ENCODE measurements at places on chromosomes 5 and 9. TPM values are rescaled to one million over a fixed set of nuclear protein-coding genes. Genes with fewer than 3 reads are reported as not detected.

DNA sequence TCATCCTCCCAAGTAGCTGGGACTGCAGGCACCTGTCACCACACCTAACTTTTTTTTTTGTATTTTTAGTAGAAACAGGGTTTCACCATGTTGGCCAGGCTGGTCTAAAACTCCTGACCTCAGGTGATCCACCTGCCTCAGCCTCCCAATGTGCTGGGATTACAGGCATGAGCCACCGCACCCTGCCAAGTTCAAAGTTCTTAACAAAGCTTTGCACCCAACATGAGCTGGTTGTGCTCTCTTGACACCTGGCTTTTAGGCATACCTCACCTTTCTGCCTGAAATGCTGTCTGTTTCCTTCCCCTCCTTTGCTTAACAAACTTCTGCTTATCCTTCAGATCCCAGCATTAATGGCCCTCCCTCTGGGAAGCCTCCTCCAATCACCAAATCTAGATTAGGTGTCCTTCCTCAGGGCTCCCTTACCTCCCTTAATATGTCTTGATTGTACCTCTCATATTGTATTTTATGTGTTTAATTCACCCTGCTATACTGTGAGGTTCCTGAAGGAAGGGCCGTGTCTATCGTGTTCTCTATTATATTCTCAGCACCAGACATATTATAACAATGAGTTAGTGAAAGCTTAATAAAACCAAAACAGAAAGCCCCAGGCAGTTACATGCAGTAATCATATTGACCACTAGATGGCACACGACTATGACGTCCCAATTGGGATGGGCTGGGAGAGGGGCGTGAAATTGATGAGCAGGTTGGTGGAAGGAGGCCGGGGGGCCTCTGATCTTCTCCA lies 62.9 kb upstream of the PPARGC1B start:
- H3K27me3 ChIP-seq, result no peaks in the 10 kb centered on the region
- no peak for DNase-seq
- peaks cover 32% of the 10 kb centered on the region for H3K4me1 ChIP-seq
- H3K27ac ChIP-seq, result no peak overlapping the region

DNA sequence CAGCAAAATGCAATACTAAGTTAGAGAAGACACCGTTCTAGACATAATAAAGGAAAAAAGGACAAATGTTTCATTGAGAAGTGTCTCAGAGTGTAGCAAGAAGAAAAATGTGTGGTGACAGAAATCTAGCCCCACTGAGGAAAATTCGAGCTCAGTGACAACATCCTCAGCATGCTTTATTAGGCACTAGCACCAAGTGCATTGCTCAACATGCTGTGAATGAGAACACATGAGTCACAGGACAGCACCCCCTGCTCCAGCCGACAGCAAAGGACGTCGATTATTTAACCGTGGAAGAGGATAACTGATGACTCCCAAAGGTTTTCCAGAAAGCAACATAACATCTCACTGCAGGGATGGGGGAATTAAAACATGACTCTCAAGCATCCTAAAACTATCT lies 182.7 kb downstream of the GNAQ start:
- H3K4me3 ChIP-seq, result no peak overlapping the region
- DNase-seq, result peak; percentile 77
- H3K36me3 ChIP-seq, result no peaks in the 10 kb centered on the region
- peak overlapping the region; percentile 55 for H3K27ac ChIP-seq

- H3K27ac ChIP-seq, result no peak overlapping the region
- H3K27me3 ChIP-seq, result no peaks in the 10 kb centered on the region
- no peaks in the 10 kb centered on the region for H3K4me1 ChIP-seq
- no peak overlapping the region for H3K4me3 ChIP-seq
- DNase-seq, result no peak
- no peaks in the 10 kb centered on the region for H3K36me3 ChIP-seq
Measured at GRCh38 chr5:76652809-76653414, 29.7 kb upstream of the F2RL2 start.

DNA sequence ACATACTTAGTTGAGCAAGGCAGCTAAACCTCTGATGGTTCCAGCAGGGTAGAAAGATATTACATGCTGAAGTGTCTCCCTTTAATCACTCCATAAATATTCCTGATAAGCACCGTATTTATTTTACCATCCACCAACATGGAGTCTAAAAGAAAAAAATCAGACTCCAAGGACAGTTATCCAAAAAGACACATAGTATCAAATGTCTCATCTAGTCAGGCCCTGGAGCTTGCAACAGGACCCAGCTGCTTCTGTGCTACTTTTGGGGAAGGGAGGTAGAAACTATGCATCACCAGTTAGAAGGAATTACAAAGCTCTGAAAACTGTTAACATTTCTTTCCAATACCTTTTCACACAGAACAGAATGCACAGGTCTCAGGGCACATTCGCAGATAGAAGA lies 88.1 kb downstream of the S1PR3 start:
- no peak for DNase-seq
- H3K4me3 ChIP-seq, result no peak overlapping the region
- H3K4me1 ChIP-seq, result no peaks in the 10 kb centered on the region
- H3K27me3 ChIP-seq, result no peaks in the 10 kb centered on the region
- no peaks in the 10 kb centered on the region for H3K36me3 ChIP-seq

GRCh38 chr9:72363908-72364678 lies 915 bp downstream of the ZFAND5 start:
- H3K36me3 ChIP-seq, result no peaks in the 10 kb centered on the region
- DNase-seq, result peak; percentile 79
- peaks cover 20% of the 10 kb centered on the region for H3K4me1 ChIP-seq

GRCh38 chr5:155046591-155046990 lies 33.0 kb downstream of the KIF4B start:
- peaks cover 2% of the 10 kb centered on the region for H3K27me3 ChIP-seq
- H3K4me3 ChIP-seq, result no peak overlapping the region
- H3K36me3 ChIP-seq, result no peaks in the 10 kb centered on the region
- no peak overlapping the region for H3K27ac ChIP-seq

- no peaks in the 10 kb centered on the region for H3K27me3 ChIP-seq
- no peaks in the 10 kb centered on the region for H3K36me3 ChIP-seq
- no peaks in the 10 kb centered on the region for H3K4me1 ChIP-seq
- no peak overlapping the region for H3K4me3 ChIP-seq
- H3K27ac ChIP-seq, result no peak overlapping the region
- DNase-seq, result no peak
Measured at GRCh38 chr9:37511016-37512010, 25.6 kb downstream of the POLR1E start.

- H3K27me3 ChIP-seq, result peaks cover 5% of the 10 kb centered on the region
- peak; percentile 62 for DNase-seq
- no peaks in the 10 kb centered on the region for H3K36me3 ChIP-seq
Measured at GRCh38 chr9:21965401-21965951, 28.7 kb downstream of the CDKN2A start.

- H3K27ac ChIP-seq, result no peak overlapping the region
- DNase-seq, result peak; percentile 39
- H3K27me3 ChIP-seq, result no peaks in the 10 kb centered on the region
- H3K4me1 ChIP-seq, result no peaks in the 10 kb centered on the region
- H3K4me3 ChIP-seq, result no peak overlapping the region
Measured at GRCh38 chr5:180133060-180133459, 61.5 kb upstream of the RNF130 start.

DNA sequence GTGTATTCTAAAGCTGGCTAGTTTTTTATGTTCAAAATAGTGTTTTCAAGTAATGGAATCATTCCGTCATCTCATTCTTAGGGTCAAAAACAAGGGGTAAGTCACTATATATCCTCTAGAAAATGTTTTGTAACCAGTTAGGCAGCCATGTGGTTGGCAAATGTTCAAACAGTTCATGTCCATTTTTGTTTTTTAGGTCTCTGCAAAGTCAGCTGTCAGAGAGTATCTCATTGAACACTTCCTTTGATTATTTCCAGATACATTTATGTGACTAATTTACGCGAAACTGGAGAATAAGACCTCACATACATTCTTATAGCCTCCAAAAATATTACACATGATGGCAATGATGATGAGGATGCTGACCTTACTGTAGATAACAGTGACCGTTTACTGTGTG lies 50.4 kb downstream of the TRIO start:
- H3K36me3 ChIP-seq, result no peaks in the 10 kb centered on the region
- no peak overlapping the region for H3K27ac ChIP-seq
- H3K4me3 ChIP-seq, result no peak overlapping the region
- H3K4me1 ChIP-seq, result peaks cover 70% of the 10 kb centered on the region
- H3K27me3 ChIP-seq, result no peaks in the 10 kb centered on the region

DNA sequence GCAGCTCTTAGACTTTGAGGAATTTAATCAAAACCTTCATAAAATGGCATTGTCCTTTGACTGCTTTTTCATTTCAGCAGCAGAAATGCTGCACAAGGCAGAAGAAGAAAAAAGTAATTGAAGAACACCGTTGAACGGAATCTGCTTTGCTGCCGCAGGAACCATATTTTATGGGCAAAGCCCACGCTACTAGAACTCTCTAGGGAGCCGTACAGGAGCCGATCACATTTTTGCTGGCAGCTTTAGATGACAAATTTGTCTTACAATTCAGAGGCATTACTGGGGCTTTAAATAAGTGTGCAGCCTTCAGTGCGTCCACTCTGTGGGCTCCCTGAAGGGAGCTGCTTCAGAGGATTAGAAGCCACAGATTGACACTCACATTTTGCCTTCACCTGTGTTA lies 5.4 kb downstream of the CFAP90 start:
- H3K4me1 ChIP-seq, result peaks cover 6% of the 10 kb centered on the region
- H3K27me3 ChIP-seq, result no peaks in the 10 kb centered on the region
- H3K27ac ChIP-seq, result no peak overlapping the region
- H3K36me3 ChIP-seq, result no peaks in the 10 kb centered on the region
- no peak overlapping the region for H3K4me3 ChIP-seq

- no peaks in the 10 kb centered on the region for H3K27me3 ChIP-seq
- peaks cover 11% of the 10 kb centered on the region for H3K4me1 ChIP-seq
- DNase-seq, result no peak
- H3K4me3 ChIP-seq, result peak overlapping the region; percentile 73
Measured at GRCh38 chr5:54454602-54455001, 897 bp upstream of the HSPB3 start.

DNA sequence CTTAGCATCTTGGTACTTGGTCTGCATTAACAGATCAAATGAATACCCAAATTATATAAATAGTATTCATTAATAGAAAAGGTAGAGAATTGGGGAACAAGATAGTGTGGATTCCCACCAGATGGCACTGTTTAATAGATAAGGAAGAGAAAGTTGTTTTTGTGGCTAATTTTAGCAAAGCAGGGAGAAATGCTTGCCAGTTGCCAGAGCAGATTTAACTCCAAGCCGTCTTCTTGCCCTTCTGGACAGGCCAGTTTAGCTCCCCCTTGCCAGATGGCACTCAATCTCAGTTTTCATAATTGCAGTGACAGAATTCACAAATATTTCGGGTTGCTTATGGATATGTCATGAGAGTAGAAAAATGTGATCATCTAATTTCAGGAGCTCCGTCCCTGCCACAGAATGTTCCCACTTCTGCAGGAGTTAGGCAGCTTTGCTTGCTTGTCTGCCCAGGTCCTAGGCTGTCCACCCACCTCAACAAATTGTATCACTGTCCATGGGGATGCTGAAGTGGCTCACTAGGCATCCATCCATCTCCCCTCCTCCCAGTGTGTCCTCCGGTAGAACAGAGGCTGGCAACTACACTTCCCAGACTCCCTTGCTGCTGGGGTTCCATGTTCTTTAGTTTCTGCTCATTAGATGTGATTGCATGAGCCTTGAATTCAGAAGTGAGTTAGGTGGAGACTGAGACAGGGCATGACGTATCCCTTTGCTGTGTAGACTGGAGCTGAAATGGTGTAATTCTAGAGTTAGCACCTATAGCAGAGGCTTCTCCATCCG lies 11.8 kb upstream of the HEXB start:
- DNase-seq, result no peak
- peak overlapping the region; percentile 63 for H3K4me3 ChIP-seq
- H3K36me3 ChIP-seq, result no peaks in the 10 kb centered on the region
- no peaks in the 10 kb centered on the region for H3K27me3 ChIP-seq
- H3K27ac ChIP-seq, result no peak overlapping the region

DNA sequence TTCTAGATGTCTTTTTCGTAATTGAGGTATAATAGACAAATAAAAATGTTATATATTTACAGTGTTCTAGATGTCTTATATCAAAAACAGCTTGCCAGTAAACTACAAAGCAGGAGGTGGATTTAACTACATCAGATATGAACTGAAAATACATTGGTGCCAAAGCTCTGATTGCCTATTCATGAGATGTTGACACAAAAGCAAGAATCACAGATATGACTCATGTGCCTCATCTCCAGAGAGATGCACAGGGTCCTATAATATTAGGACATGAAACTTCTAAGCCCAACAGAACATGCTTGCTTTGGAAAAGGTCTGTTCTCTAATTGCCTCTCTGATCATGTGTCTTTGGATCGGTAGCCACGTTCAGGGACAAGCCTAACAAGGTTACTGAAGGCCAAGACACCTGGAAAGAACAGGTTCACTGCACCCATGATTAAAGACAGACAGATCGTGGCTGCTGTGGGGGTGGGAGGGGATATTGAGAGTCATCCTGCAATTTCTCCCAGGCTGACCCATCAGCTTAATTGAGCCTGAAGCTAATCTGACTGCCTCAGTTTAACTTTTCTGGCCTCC lies 16.8 kb downstream of the ABCA1 start:
- H3K4me3 ChIP-seq, result no peak overlapping the region
- peak overlapping the region; percentile 71 for H3K27ac ChIP-seq
- H3K27me3 ChIP-seq, result no peaks in the 10 kb centered on the region
- no peaks in the 10 kb centered on the region for H3K36me3 ChIP-seq
- H3K4me1 ChIP-seq, result peaks cover 90% of the 10 kb centered on the region
- no peak for DNase-seq

DNA sequence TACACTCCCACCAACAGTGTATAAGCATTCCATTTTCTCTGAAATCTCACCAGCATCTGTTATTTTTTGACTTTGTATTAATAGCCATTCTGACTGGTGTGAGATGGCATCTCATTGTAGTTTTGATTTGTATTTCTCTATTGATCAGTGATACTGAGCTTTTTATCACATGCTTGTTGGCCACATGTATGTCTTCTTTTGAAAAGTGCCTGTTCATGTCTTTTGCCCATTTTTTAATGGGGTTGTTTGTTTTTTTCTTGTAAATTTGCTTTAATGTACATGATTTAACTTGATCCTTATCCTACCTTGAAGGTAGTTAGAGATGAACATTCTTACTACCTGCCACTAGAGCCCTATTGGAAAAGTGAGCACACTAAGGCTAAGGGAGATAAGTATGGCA lies 151.2 kb upstream of the KIF2A start:
- H3K27ac ChIP-seq, result no peak overlapping the region
- H3K36me3 ChIP-seq, result no peaks in the 10 kb centered on the region
- peaks cover 4% of the 10 kb centered on the region for H3K27me3 ChIP-seq
- H3K4me3 ChIP-seq, result no peak overlapping the region
- no peak for DNase-seq
- no peaks in the 10 kb centered on the region for H3K4me1 ChIP-seq

- no peaks in the 10 kb centered on the region for H3K4me1 ChIP-seq
- H3K27me3 ChIP-seq, result no peaks in the 10 kb centered on the region
- no peak for DNase-seq
- H3K27ac ChIP-seq, result no peak overlapping the region
Measured at GRCh38 chr9:97666907-97667686, 30.0 kb downstream of the XPA start.

- peaks cover 2% of the 10 kb centered on the region for H3K4me1 ChIP-seq
- H3K27ac ChIP-seq, result no peak overlapping the region
- DNase-seq, result no peak
- H3K36me3 ChIP-seq, result no peaks in the 10 kb centered on the region
Measured at GRCh38 chr5:160462167-160462566, 40.5 kb downstream of the PTTG1 start.

GRCh38 chr9:97740848-97741821 lies 44.0 kb upstream of the XPA start:
- no peaks in the 10 kb centered on the region for H3K36me3 ChIP-seq
- H3K27me3 ChIP-seq, result peaks cover 33% of the 10 kb centered on the region
- H3K4me3 ChIP-seq, result peak overlapping the region; percentile 66
- H3K27ac ChIP-seq, result peak overlapping the region; percentile 32

The SPIN1 gene
- total RNA-seq, result 17.2 TPM

The TAL2 gene
- 0.57 TPM for total RNA-seq

The PCDHB3 gene
- 0.65 TPM for total RNA-seq

The ASPN gene
- 1.7 TPM for total RNA-seq

The FOXD4 gene
- total RNA-seq, result 0.27 TPM

The ROPN1L gene
- not detected for total RNA-seq

The NTRK2 gene
- 1.1 TPM for total RNA-seq
